ENCODE measurements at places on chromosomes 4 and X.

DNA sequence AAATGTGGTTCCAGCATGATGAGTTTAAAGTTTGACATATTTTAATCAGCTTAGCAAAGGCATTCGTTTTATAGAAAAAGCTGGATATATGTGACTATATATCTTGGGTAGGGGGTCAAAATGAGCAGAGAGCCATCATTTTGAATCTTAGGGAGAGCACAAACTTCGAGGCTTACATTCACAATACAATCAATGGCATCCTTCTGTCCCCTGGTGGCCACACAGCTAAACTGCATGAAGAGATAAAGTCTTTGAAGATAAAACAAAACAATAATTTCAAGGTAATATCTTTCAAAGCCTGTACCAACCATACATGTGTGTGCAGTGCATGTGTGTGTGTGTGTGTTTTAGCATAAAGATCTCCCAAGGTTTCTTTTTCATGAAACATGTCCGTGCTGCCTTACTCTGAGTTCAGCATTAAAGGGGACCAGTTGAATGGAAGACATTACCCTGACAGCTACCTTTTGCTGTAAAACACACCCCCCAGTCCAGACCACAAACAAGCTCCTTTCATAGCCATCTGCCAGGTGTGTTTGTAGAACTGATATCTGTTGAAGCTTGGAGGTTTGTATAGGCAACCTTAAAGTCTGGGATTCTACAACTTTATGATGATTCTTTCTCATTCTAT is 22.0 kb downstream of the DYNLT3 start:
- DNase-seq = no peak

GRCh38 chrX:99271641-99272040 is 1138.4 kb downstream of the PCDH19 start:
- no peak for DNase-seq

DNA sequence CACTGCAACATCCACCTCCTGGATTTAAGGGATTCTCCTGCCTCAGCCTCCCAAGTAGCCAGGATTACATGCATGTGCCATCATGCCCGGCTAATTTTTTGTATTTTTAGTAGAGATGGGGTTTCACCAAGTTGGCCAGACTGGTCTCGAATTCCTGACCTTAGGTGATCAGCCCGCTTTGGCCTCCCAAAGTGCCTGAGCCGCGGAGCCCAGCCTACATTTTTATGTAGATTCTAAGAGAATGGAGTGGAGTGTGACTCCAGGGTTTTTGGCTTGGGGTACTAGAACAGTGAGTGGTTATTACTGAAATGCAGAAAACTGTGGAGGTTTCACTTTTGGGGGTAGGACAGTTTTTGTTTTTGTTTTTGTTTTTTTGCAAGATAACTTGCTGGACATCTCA is 806.0 kb downstream of the ADGRL3 start:
- no peak for DNase-seq

DNA sequence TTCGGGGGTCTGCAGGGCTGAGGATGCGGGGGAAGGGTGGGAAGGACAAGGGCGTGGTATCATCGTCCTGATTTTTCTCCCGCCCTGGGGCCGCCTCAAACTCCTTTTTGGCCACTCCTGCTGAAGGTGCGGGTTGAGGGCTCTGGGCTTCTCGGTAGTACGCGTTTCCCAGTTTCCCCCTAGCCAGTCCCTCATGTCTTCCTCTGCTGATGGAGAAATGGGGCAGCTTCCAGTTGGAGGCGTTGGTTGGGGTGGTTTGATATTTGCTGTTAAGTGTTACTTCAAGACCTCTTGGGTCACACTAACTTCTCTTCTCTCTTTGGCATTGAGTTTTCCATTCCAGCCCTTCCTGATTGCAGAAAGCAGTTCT is 482 bp downstream of the GSTCD start:
- DNase-seq = no peak

GRCh38 chrX:29281078-29281742 is 694.0 kb downstream of the IL1RAPL1 start:
- DNase-seq = no peak

DNA sequence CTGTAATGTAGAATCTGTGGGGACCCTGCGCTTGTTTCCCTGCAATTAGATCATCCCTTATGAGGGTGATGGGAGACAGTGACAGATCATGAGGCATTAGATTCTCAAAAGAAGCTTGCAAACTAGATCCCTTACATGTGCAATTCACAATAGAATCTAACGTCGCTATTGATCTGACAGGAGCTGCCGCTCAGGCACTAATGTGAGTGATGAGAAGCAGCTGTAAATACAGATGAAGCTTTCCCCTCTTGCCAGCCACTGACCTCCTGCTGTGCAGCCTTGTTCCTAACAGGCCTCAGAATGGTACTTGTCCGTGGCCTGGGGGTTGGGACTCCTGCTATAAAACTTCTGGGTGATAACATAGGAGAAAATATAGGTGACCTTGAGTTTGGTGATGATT is 1076.8 kb downstream of the PDHA2 start:
- DNase-seq = no peak

DNA sequence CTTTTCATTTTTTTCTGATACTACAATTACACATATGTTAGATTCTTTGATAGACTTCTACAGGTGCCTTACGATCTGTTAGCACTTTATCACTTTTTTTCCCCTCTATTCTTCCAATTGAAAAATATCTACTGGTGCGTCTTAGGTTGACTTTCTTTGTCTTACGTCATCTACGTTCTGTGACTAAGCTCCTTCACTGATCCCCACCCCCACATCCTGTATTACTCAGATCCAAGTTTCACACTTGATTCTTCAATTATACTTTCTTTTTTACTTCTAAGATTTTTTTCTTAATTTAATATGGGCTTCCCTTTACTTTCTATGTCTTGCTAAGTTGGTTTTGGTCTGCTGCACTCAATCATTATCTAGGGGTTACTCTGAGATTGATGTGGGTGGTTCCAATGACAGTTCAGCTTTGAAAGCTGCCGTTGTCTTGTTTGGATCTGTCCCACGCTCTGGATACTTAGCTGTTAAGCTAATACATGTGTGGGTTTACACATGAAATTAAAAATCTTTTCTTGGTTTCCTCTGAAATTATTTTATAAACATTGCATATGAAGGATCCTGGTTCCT is 1321.1 kb downstream of the RAPGEF2 start:
- DNase-seq = no peak

GRCh38 chrX:39137363-39137954 is 336.2 kb downstream of the MID1IP1 start:
- DNase-seq = no peak

DNA sequence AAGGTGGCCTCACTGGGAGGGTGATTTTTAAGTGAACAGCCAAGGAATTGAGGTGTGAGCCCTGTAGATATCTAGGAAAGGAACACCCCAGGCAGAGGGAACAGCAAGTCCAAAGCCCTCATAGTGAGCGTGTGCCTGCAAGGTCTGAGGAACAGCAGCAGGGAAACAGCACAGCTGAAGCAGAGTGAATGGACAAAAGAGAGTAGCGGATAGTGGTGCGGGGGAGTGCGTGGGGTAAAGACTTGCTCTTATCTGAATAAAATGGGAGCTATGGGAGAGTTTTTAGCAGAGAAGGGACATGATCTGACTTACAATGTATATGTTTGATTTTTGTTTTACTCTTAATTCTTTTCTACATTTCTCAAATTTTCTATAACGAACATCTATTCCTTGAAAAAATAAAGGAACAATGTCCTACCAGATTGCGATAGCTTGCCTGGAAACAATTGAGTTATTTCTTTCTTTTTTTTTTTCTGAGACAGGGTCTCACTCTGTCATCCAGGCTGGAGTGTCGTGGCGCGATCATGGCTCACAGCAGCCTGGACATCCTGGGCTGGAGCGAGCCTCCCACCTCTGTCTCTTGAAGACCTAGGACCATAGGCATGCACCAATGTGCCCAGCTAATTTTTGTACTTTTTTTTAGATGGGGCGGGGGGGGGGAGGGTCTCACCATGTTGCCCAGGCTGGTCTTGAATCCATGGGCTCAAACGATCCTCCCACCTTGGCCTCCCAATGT is 19.5 kb upstream of the HADH start:
- no peak for DNase-seq

DNA sequence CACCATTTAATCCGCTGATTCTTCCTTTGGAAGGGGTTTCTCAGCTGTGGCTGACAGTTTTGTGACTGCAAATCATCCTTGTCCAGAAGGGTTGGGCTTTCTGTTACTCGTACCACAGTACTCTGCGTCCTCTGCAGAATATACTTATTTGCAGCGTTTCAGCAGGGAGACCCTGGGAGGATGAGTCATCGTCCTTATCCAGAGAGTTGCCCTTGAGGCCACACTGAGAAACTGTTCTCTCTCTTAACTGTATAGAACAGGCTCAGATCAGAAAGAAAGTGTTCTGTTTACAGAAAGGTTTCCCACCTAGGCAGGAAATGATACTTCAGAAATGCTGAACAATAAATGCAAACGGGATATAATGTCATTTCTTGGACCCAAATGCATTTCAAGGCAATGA is 47.8 kb upstream of the DDX53 start:
- no peak for DNase-seq

DNA sequence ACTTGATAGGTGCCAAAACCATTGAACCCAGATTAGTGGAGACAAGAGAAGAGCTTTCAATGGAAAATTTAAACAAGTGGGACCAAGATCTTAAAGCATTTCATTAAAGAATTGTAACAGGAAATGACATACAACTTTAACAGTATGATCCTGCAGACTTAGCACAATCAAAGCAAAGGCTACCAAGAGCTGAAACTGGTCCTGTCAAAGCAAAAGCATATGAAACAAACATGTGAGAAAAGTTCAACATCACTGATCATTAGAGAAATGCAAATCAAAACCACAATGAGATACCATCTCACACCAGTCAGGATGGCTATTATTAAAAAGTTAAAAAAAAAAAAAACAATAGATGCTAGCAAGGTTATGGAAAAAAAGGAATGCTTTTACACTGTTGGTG is 425.6 kb downstream of the IL1RAPL1 start:
- no peak for DNase-seq

- no peak for DNase-seq
Observed at GRCh38 chrX:45515262-45516215, 314.9 kb upstream of the DIPK2B start.

- no peak for DNase-seq
Observed at GRCh38 chrX:24405959-24406358, 45.5 kb downstream of the SUPT20HL1 start.

DNA sequence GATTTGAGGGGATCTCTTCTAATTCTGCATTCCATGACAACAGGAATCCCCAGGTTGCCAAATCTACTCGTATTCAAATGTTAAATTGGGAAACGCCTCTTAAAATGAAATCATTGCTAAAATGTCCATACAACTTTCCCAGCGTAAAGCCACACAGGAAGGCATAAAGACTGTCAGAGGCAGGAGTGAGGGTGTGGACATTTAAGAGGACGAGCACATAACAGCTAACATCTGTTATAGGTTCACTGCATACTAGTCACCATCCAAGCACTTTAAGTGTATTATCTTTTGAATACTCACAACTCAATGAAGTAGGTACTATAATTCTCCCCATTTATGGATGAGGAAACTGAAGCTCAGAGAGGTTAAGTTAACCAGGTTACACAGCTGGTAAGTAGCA is 35.6 kb downstream of the ATG4A start:
- no peak for DNase-seq

- DNase-seq = no peak
Observed at GRCh38 chrX:100247826-100248225, 162.2 kb downstream of the PCDH19 start.

DNA sequence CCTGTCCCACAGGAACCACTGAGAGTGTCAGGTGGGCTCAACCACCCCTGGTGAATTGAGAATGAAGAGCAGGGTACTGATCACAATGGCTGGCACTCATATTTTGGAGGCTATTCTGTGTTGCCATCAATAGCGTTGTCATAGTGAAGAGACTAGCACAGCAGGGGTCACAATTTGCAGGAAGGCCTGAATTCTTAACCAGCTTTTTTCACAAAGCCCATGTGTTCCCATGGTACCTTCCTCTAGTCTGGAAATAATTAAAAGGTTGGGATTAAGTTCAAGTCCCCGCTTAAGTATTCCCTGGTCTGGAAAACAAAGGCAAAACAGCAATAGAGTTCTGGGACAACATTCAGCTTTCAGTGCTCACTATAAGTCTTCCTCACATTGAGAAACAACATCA is 1051.7 kb downstream of the C4orf33 start:
- DNase-seq = no peak

DNA sequence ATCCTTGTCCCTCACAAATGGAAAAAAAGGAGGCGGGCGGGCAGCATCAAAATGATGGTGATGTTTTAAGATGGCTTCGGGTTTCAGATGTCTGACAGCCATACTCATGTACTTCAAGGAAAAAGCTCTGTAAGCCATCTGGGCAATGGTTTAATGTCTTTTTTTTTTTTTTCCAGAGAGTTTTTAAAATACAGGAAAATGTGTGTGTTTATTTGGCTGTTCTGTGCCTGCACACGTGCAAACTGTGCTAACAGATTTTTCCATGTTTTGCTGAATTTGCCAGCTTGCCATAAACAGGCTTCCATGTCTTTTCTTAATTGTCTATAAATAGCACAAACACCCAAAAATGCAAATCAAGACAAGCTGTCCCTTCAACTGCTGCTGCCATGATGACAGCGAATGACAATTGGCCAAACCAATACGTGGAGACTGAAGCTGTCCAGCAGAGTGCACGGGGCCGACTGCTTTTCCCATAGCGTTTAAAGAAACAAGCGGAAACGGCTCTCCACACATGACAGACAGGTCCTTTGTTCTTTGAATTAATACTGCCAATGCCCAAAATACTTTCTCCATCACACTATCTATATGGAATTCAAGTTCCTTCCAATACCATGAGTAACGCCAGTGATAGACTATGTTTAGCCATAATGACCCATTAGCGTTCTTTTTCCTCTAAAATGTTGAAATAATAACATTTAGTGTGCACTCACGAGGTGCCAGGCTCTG is 35.7 kb downstream of the AFAP1 start:
- no peak for DNase-seq

- no peak for DNase-seq
Observed at GRCh38 chr4:88791274-88791673, 93.6 kb upstream of the NAP1L5 start.

GRCh38 chrX:13033193-13033592 is 11.2 kb downstream of the FAM9C start:
- no peak for DNase-seq

- DNase-seq = no peak
Observed at GRCh38 chr4:43709443-43709842, 739.2 kb downstream of the KCTD8 start.

DNA sequence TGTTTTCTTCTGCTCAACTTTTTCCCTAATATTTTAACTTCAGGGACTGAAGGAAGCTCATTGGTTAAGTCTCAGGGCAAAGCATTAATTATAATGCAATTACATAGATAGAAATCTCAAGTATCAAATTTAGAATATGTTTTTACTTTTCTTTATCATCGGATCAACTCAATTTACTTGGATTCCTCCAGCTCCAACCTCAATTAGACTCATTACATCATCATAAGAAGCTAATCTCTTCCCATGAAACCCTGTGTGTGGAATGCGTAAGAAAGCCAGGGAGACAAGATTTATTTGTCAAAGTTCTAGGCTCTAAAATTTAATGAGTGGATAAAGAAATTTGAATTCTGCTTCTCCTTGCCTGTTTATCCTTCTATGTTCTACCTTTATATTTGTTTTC is 918.4 kb downstream of the ADGRL3 start:
- no peak for DNase-seq

DNA sequence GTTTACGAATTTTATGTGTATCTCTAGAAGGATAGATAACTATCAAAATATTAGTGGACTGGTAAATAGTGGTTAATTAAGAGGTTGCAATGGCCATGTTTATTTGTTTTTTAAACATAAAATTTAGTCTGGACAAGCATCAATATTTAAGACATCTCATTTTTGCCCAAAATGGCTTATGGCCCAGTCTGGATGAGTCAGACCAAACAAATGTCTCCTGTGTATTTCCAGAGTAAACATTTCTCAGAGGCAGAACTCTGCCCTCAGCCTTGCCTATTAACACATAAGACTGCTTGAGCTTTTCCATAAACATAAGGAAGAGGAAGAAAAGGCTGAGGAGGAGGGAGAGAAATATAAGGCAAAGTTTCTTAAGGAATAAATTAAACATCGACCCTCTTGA is 277.1 kb upstream of the DIAPH2 start:
- no peak for DNase-seq
